Metanephros (tissue), 2 donors: ENCODE measurements at places on chromosomes 3 and 15. TPM values are rescaled to one million over a fixed set of nuclear protein-coding genes. Genes with fewer than 3 reads are reported as not detected.

GOLGA8G gene
- not detected for total RNA-seq

DCBLD2 gene
- 50.6 TPM for total RNA-seq

AP3B2 gene
- total RNA-seq, result 2.1 TPM

IL20RB gene
- total RNA-seq, result 0.12 TPM

PGBD4 gene
- 2.0 TPM for total RNA-seq

EPHA3 gene
- 6.6 TPM for total RNA-seq

SAMMSON gene
- total RNA-seq, result not detected

MCCC1 gene
- 41.2 TPM for total RNA-seq

REC114 gene
- total RNA-seq, result not detected

C2CD4B gene
- 15.8 TPM for total RNA-seq

NIT2 gene
- total RNA-seq, result 30.2 TPM
